NB4 (cell line): ENCODE measurements at places on chromosomes 16 and 17.

- DNase-seq: no peak
These were observed 10.5 kb downstream of the MMP28 start for GRCh38 chr17:35784895-35785294.

DNA sequence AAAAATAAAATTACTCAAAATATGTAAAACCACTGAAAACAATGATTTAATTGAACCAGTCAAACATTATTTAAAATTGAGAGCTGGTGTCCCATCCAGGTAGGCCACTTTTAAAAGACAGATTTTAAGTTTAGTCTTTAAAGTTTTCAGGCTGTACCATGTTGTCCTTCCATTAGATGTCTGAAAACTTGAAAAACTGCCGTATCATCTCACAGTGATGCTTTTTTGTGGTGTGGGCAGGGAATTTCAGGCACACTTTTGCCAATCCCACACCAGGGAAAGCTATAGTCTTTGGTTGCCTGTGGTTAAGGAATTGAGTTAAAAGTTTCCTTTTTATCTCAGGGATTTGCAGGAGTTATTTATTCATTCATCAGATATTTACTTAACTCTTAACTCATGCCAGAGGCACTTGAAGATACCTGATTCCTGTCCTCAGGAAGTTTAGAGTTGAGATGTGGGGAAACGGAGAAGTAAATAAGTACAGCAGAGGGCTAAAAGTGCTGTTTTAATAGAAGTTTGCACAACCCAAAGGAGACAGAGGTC is 3.2 kb downstream of the SNTB2 start:
- no peak for DNase-seq

- DNase-seq: no peak
These were observed 2.8 kb downstream of the PLCD3 start for GRCh38 chr17:45129426-45129939.

GRCh38 chr17:14428648-14429029 is 127.8 kb downstream of the HS3ST3B1 start:
- peak; percentile 63 for DNase-seq

DNA sequence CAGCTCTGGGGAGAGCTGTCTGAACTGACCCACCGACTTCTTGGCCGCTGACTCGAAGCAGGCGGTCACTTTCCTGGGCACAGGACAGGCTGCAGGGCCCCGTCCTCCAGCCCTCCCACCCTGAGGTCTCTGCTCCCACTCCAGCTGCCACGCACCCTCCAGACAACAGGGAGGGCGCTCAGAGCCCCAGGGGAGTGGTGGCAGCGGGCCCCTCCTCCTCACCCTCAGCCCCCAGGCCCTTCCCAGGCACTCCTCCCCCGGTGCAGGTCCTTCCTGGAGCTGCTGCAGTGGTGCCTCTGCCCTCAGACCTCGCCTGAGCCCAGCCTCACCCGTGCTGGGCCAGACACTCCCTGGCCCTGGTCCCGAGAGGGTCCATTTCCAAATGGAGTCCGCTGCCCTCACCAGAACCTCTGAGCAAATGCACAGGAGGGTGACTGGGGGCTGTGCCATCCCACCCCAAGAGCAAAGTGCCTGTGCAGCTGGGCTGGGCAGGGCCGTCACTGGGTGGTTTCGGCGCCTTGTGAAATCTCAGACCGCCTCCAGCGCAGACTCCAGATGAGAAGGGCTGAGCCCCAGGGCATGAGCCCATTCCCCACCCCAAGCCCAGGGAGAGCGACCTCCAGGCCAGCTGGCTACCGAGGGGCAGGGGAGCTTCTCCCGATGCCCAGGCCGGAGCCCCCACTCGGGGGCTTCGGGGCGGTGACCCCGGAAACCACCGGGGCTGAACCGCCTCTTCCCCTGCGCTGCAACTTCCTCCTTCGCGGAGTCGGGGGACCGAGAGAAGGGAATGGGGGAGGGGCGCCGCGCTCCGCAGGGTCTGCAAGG is 717 bp downstream of the CYBA start:
- peak; percentile 92 for DNase-seq

GRCh38 chr17:38875477-38876075 is 5.7 kb downstream of the LASP1 start:
- DNase-seq: no peak

DNA sequence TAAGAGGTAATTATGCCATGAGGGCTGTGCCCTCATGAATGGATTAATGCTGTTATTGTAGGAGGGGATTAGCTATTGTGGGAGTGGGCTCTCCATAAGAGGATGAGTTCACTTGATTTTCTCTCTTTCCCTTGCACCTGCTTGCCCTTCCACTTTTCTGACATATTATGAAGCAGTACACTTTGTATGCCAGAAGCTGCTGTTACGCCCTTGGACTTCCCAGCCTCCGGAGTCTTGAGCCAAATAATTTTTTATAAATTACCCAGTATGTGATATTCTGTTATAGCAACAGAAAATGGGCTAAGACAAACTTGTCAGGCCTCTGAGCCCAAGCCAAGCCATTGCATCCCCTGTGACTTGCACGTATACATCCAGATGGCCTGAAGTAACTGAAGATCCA is 38.4 kb downstream of the PSMD12 start:
- DNase-seq: no peak

DNA sequence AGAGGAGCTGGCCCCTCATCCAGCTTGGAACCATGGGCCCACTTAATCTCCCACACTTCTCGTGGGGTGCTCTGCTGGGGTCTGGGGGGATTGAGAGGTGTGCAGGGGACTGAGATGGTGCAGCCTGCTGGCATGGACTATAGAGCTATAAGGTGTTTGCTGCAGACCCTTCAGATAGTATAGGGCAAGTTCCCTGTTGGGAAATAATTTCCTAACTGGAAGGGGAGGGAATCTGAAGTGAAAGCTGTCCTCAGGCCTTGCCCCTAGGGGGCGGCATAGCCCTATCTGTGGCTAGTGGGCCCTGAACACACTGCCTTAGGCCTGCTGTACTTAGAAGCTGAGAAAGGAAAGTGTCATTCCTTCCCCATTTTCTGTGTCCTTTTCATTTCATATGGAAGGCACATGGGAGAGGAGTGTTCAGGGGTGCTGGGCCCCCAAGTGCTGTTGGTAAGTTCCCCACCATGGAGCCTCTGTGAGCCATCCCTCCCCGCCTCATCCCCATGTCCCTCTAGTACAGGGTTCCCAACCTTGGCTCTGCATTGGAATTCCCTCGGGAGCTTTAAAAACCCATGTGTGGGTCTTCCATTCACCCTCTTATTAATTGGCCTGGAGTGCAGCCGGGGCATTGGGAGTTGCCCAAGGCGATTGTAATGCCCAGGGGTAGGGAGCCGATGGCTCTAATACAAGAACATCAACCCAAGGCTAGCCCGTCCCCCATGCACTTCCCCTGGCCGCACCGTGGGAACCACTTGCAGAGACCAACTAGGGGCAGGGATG is 19.7 kb downstream of the GOSR2 start:
- peak; percentile 75 for DNase-seq

DNA sequence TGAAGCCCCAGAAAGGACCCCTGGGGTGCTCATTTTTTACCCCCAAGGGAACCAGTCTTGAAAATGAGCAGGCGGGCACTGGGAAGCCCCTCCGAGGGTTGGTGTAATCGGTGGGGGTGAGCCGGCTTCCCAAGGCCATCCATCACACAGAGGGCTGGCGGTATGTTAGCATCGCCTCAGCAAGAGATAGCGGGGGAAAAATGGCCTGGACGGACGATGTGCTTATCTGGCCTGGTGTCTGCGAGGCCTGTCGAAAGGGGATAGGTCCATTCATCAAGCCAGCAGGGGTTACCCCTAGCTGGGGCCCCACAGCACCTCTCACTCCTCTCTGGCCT is 188.9 kb downstream of the IRF8 start:
- no peak for DNase-seq
